Right ventricle myocardium inferior (tissue), 1 donor: ENCODE measurements at places on chromosomes 13 and 19. TPM values are rescaled to one million over a fixed set of nuclear protein-coding genes. Genes with fewer than 3 reads are reported as not detected.

The ZNF763 gene
- 2.6 TPM for total RNA-seq

The CEACAM4 gene
- 0.32 TPM for total RNA-seq

The MBD3L3 gene
- total RNA-seq, result not detected

DNA sequence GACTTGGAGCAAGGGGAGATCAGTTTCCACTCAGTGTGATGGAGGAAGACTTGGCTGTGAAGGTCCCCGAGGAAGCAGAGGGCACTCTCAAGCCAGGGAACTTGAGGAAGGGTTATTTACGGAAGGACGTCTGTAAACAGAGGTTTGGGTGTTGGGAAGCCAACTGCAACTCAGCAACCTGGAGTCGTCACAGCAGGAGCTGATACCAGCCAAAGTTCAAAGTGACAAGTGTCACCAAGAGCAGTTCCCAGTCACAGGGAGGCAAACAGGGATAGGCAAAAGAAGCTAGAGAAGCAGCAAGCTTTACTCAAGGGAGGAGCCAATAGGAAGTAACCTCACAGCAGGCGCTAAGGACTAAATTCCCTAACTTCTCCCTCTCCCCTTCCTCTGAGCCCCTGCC, 205.5 kb downstream of the EFNB2 start:
- no peak for DNase-seq
